Tibial nerve (tissue), 4 donors: ENCODE measurements at places on chromosomes 6 and 20. TPM values are rescaled to one million over a fixed set of nuclear protein-coding genes. Genes with fewer than 3 reads are reported as not detected.
A peak's percentile ranks its signal among the peaks of the same experiment; 100 is the strongest.

- DNase-seq: no peak
These were observed 167.5 kb upstream of the TSHZ2 start for GRCh38 chr20:52804497-52805295.

PAK5 gene
- total RNA-seq: not detected

DNA sequence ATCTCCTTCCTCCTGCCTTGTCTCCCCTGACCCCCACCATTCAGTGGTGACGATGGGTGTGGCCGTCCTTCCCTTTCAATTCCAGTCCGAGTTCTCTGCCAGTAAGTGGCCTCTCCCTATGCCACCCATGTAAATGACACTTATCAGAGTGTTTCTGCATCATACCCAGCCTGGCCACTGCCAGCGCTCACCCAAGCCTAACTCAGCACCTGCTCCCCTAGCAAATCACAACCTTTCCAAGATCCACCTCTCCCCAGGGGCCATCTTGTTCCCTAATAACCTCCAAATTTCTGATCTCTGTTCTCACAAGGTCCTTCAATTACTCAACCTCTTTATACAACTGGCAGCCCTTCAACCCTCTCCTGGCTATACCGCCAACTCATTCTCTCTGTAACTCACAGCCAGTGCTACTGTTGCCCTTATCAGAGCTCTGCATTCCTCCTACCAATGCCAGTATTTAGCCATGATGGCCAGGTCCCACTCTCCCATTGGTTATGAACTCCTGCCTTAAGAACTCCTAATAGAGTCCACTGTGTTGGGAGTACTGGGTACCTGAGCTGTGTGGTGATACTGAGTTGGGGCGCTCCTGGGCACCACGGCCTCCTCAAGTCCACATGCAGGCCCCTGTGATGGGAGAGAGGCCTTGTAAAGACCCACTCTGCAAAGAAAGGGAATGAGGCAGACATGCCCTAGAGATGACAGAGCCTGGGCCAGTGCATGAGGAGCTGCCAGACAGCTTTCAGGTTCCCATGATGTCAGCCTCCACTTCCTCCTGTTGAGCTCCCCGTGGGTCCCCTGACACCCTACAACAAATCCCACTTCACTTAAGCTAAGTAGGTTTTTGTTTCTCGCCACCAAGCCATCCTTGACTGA, 187.4 kb upstream of the RREB1 start:
- DNase-seq: no peak

DNA sequence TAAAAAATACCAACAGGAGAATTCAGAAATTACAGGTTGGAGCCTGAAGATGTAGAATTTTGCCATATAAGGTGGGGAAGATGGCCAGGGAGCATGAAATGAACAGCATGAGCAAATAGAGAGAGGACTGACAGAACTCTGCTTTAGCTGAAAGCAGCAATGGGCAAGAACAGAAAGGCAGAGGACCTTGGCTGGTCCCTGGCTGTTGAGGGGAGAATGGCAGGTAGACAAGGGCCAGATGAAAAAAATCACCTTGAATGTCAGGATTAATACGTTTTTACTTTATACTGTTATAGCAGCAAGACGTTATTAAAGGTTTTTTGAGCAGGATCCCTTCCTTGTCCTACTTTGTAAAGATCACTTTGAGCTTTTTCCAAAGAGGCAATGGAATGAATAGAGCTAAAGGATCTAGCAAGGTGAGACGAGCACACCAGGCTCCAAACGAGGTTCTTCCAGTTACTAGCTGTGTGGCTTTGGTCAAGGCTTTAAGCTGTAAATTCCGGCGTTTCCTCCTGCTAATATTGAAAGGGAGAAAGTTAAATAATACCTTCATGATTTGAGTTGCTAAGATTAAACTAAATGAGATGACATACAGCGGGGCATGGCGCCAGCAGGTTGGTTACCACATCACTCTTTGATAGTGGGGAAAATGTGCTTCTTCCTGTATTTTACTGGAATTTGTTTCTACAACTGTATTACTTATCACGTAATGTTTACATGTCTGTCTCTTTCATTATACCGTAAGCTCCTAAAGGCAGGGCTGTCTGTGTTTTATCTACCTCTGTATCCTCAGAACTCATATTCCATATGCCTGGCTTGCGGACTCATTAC, 776 bp downstream of the PPIL1 start:
- DNase-seq: no peak

NMBR gene
- not detected for total RNA-seq

GRCh38 chr20:32130352-32130751, 20.8 kb downstream of the TM9SF4 start:
- no peak for DNase-seq

- no peak for DNase-seq
These were observed 506.6 kb upstream of the SULF2 start for GRCh38 chr20:48291896-48292295.

- DNase-seq: no peak
These were observed 5.9 kb upstream of the TUBB2B start for GRCh38 chr6:3233321-3233720.

MMP24 gene
- not detected for total RNA-seq

- no peak for DNase-seq
These were observed 16.0 kb downstream of the LINC00237 start for GRCh38 chr20:21090111-21090618.

DNA sequence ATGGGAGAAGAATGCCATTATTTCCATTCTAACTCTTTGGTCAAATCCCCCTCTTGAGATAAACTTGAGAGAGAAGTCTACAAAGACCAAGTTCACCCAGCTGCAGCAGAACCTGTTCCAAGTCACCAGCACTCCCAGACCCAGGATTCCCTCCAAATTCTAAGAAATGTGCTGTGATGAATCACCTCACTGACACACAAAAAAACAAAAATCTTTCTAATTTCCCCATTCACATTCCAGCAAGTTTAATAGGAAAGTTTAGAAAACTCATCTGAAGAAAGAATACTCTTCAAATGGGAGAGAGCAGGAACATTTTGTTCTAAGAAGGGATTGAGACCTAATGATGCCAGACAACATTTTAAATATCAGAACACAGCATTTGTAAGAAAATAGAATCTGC, 213.6 kb upstream of the PLCB4 start:
- DNase-seq: no peak

- no peak for DNase-seq
These were observed 81.7 kb upstream of the SHLD1 start for GRCh38 chr20:5668529-5668868.

ANGPT4 gene
- total RNA-seq: 1.3 TPM

GRCh38 chr6:148146717-148147462, 195.7 kb upstream of the SASH1 start:
- no peak for DNase-seq

DNA sequence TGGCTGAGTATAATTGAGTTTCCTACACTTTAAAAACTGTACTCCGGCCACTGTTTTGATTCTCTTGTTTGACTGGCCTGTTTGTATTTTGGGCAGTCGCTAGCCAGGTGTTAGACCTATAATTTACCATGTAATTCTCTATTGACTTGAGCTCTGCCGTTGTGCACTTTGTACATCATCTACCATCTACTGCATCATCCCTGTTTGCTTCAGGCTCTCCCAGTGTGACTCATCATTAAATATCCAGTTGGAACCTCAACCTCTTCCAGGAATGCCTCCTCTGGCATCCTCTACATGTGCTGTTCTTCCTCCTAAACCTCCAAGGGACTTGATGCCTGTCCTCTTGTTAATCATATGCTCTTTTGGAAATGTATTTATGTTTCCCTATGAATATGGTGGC, 72.3 kb downstream of the FARS2 start:
- DNase-seq: no peak

DNA sequence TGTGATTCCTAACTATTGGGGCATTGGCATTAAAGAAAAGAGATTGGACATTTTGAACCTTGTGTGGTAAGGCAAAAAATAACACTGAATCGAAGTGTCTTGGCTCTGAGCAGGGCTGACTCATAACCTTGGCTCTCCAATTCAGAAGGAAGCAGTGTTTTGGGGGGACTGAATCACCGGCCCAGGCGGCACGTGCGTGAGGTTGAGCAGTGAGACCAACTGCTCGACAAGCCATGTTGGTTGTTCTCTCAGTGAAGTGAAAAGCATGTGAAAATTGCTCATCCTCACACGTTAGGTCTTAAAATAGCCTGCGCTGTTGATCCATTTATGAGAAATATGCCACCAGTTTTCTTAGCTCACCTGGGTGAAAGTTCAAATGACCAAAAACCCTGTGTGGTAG, 137.8 kb upstream of the SPACA1 start:
- no peak for DNase-seq

DNA sequence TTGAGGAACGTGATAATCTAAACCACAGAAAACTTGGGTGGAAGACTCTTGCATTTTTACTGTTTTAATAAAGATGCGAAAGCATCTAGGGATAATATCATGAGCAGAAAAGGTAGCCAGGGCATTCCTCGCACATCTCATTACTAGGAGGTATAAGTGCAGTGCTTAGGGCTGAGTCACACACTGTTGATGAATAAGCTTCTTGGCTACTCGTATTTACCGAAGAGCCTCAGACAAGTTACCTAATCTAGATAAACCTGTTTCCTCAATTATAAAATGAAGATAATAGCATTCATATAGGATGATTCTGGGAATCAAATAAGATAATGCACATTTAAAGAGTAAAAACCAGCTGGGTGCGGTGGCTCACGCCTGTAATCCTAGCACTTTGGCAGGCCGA, 780 bp upstream of the KIAA0319 start:
- DNase-seq: no peak

GRCh38 chr20:61057443-61058121, 194.5 kb upstream of the CDH4 start:
- no peak for DNase-seq

DNA sequence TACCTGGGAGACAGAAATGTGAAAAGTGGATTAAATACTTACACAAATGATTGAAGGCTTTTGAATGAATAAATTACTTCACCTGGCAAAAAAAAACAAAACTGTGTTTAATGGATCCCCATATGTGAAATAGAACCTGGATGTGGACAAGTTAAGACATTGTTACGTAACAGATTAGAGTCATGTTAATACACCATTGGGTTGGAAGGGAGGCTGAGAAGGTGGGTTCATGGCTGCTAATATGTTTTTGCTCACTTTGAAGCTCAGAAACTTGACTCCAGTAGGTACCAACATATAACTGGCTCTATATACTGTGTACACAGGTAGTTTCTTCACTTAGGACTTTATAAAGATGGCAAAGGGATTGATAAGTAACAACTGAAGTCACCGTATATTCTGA, 21.4 kb upstream of the TENT5A start:
- DNase-seq: no peak

DNA sequence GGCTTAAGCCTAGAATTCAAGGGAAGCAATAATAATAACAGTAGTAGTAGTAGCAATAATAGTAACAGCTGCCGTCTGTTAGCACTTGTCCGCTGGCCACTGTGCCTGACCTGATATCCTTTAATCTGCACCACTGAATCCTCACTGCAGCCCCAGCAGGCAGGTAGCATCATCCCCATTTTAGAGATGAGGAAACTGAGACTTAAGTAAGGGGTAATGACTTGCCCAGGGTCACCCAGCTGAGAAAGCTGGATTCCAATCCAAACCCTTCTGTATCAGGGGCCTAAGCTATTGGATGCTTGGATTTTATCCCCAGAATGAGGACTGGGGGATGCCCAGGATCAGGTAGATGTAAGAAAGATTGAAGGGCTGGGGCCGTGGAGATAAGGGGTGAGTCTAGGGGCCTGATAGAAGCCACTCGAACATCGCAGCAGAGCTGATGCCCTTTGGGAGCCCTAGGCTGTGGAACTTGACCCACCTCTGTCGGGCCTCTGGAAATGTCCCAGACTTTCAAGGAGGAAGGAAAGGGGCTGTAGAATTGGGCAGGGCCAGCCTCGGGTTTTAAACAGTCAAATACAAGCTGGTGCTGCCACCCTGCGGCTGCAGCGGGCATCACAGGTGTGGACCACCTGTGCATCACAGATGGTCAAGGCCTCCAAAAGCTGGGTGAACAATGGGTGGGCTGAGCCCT, 102.1 kb upstream of the MYL9 start:
- peak; percentile 68 for DNase-seq

DNA sequence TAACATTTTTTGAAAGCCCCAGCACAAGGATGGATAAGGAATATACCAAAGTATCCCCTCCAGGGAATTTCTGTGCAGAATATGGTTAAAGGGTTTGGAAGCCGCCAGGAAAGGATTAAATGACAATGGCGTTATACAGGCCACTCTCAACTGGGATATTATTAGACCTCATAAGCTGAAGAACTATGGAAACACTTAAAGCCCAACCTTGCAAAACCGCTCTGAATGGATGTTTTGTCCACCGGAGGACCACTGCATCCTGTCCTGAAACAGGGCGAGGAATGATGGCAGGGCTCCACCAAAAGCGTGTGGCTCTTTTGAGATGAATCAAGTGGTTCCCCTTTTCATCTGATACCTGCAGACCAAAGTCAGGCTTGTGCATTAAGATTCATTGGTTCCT, 32.4 kb downstream of the NFATC2 start:
- no peak for DNase-seq

DNA sequence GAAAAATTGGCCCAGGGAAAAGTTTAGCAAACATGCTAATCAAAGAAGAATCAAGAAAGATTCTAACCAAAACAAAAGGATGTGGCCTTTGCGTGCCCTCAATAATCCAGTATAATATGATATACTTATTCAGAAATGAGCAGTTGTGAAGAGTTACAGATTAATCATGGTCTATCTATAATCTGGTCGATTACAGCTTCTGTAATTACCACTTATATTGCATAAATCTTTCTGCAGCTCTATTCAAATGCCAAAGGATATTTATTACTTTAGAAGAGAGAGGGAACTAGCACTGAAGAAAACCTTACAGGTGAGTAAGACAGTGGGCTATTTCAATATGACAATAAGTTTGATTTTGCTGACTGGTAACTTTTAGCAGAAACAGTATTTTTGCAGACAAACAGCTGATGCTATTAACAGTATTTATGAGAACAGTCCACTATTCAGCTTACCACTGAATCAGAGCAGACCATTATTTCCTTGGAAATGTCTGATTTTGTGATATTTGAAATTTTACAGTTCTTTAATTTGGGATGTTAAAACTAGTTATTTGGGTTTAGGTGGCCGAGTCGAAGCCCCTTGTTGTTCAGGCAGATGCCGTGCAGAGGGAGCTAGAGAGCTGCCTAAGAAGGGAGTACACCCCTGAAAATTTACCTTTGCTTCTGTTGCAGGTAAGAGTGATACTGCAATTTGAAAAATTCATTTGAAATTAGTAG, 92.2 kb downstream of the CEP57L1 start:
- peak; percentile 60 for DNase-seq

GRCh38 chr20:12786276-12786675, 222.5 kb upstream of the SPTLC3 start:
- DNase-seq: no peak

- DNase-seq: peak; percentile 84
These were observed 6.8 kb upstream of the MICA start for GRCh38 chr6:31396422-31397152.

SLC26A8 gene
- not detected for total RNA-seq

DNA sequence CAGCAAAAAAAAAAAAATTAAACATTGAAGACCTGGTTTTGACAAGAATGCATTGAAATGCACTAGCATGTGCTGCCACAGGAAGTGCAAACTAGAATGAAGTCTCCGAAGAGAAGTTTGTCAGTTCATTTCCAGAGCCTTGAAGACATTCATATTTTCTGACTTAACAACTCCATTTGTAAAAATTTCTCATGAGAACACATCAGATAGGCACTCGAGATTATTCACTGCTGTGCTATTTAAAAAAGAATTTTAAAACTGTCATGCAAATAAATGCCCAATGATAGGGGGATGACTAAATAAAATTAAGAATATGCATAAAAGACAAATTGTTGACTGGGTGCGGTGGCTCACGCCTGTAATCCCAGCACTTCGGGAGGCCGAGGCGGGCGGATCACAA, 394.6 kb upstream of the JARID2 start:
- no peak for DNase-seq

GRCh38 chr20:22403632-22404361, 180.6 kb downstream of the FOXA2 start:
- no peak for DNase-seq

GRCh38 chr6:114783083-114783482, 440.3 kb upstream of the HS3ST5 start:
- DNase-seq: no peak

FNDC11 gene
- 1.4 TPM for total RNA-seq
